ENCODE measurements at places on chromosomes 6 and 20.

GRCh38 chr6:75109765-75110164 is 96.1 kb downstream of the COL12A1 start:
- DNase-seq, result no peak

DNA sequence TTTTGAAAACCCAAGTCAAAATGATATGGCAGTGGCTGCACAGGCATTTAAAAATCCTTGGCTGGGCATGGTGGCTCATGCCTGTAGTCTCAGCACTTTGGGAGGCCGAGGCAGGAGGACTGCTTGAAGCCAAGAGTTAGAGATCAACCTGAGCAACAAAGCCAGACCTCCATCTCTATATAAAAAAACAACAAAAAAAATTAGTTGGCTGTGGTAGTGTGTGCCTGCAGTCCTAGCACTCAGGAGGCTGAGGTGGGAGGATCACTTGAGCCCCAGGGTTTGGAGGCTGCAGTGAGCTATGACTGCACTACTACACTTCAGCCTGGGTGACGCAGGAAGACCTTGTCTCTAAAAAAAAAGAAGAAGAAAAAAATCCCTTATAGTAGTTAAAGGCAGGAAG is 142.9 kb downstream of the MYB start:
- DNase-seq, result no peak

- peak; percentile 66 for DNase-seq
Observed at GRCh38 chr6:27547157-27548075, 74.5 kb upstream of the ZNF184 start.

- DNase-seq, result peak; percentile 83
Observed at GRCh38 chr20:58555078-58555765, 40.0 kb upstream of the APCDD1L start.

DNA sequence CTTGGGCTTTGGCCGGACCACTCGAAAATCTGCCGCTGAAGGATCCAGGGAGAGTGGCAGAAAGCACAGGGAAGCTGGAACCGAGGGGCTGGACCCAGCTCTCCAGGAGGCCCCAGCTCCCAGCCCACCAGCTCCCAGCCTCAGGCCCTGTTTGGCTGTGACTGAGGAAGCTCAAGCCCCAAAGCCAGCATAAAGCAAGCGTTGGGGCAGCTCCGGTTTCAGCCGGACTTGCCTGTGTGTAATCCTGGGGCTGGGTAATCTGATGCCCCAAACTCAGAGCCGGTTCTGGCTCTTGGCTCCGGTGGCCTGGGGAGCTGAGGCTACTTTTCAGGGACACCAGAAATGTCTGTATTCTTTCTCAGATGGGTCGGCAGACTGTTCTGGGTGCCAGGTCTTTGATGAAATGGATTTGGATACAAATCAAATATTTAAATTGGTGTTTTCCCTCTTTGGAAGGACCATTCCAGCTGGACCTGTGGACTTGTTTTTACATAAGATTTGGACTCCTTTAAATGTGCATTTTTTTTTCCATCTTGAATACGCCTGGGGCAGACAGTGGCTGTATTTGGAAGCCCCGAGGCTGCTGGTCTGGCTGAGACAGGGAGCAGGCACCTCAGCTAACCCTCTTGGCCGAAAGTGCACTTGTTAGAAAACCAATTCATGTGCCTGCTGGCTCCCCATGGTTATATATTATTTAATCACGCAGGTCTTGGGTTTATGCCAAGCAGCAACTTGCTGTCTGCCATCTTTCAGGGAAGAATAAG is 29.7 kb downstream of the RPP40 start:
- DNase-seq, result no peak

DNA sequence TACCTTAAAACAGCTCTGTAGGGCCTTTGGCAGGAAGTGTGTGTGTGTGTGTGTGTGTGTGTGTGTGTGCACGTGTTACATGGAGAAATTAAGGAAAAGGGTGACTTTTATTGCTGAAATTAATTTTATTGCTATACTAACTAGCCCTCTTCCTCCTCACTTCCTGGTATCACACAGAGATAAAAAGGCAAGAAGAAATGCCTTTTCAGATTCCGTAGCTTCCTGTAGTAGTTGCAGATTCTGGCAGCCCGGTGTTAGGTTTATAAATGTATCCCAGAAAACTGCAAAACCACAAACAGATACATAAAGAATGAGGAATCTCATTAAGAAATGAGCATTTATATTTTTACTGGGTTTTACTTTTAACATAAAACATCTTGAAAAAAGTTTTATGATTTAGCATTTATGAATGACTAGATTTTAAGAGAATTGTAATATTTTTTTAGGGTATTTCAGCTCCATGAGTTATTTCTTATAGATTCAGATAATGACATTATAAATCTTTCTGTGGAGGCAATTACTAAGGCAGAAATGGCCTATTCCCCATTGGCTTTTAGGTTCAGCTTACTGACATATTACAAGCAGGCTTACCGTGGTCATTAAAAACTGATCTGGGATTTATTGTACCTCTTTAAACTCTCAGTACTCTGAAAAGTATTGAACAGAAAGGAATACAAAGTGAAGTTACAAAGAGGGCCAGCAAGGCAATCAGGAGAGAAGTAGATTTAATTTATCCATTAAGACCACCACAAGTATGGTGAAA is 249.1 kb upstream of the TSHZ2 start:
- DNase-seq, result no peak

DNA sequence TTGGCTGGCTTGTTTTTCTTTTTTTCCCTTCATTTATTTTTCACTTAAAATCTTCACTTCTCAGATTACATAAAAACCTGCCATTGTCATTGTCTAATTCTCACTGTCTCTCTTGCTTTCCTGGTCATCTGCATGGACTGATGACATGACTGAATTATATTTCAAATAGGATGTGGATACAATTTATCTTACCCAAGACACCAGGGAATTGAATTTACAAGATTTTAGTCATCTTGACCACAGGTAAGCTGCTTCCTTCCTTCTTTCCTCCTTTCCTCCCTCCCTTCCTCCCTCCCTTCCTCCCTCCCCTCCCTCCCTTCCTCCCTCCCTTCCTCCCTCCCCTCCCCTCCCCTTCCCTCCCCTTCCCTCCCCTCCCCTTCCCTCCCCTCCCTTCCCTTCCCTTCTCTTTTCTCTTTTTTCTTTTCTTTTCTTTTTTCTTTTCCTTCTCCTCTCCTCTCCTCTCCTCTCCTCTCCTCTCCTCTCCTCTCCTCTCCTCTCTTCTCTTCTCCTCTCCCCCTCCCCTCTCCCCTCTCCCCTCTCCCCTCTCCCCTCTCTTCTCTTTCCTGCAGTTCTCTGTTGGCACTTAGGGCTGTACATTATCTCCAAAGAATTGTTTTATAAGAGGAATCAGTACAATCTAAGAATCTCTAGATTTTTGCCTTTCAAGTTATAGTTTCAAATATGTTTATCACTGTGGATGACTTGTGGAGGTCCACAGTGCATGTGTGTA is 171.5 kb downstream of the CARMIL1 start:
- DNase-seq, result no peak

DNA sequence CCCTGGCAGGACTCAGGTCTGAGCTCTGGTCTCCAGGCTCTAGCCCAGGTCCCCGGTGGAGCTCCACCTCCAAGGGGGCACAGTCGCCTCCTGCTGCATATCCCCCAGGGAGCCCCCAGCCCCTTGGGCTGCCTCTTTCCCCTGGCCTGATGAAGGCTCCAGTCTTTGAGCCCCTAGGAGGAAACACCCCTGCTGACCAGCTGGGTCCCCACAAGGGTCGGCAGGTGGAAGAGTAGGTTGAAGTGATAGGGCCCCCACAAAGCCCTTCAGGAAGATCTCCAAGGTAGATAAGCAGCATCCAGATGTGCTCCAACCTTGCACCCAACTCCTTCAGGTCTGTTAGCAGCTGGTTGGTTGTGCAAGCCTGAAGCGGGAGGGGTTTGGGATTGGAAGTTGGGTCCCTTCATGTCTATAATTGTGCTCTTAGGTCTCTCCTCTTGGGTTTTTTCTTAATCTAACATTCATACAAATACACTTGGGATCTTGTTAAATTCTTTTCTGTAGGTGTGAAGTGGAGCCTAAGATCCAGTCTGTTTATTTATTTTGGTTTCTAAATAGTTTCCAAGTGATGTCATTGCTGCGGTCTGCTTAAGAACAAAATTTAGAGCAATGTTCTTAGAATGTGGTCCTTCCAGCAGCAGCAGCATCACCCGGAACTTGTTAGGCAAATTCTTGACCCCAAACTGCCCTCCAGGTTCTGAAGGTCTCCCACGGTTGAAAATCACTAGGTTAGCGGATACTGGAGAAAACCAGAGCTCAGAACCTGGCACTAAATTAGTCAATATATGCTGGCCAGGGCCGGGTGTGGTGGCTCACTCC is 5.1 kb downstream of the UBE2C start:
- peak; percentile 87 for DNase-seq

- DNase-seq, result no peak
Observed at GRCh38 chr6:108568551-108569305, 8.0 kb downstream of the FOXO3 start.

GRCh38 chr20:3239026-3239866 is at the start of gene SLC4A11:
SLC4A11 (minus strand) TSS chr20:3239190; CDS start chr20:3239137, 53 bp downstream.
- no peak for DNase-seq

DNA sequence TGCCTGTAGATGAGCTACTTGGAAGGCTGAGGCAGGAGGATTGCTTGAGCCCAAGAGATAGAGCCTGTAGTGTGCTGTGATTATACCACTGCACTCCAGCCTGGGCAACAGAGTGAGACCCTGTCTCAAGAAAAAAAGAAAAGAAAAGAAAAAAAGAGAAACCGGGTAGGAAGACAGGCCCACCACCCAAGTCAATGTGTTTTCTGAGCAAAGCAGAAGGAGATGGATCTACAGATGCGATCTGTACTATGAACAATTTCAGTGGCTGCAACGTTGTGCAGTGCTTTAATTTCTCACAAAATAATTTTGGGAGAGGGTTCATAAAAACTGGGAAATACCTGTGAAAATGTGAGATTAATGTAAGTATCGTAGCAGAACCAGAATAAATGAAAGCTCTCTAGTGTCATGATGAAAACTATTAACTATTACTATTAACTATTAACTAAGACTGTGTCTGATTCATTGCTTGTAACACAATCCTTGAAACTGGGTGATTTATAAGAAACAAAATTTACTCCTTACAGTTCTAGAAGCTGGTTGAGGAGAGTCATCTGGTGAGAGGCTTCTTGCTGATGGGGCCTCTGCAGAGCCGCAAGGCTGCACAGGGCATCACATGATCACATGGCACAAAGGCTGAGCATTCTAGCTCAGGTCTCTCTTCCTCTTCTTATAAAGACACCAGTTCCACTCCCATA is 233.1 kb upstream of the ZNF217 start:
- no peak for DNase-seq

GRCh38 chr20:11891776-11892545 is 25.7 kb upstream of the BTBD3 start:
- DNase-seq, result peak; percentile 74

DNA sequence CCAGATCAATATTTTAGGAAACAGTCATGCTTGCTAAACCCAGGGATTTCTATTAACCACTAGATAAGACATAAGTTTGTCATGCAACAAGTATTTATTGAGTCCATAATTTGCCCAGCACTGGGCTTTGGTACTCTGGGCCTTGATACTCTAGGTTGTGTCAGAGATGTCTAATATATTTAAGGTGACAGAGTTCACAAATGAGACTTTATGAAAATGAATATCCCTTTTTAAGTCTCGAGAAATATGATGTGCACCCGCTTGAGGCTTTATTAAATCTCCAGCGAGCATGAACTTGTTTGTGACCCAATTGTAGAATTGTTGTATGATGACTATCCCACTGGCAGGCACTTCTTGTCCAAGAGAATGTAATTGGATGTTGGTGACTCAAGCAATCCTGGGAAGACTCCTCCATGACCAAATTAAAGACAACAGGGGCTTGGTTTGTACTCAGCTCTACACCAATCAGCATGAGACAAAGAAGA is 109.2 kb downstream of the ESR1 start:
- DNase-seq, result peak; percentile 7

GRCh38 chr20:46853926-46854325 is 40.7 kb upstream of the EYA2 start:
- DNase-seq, result no peak

DNA sequence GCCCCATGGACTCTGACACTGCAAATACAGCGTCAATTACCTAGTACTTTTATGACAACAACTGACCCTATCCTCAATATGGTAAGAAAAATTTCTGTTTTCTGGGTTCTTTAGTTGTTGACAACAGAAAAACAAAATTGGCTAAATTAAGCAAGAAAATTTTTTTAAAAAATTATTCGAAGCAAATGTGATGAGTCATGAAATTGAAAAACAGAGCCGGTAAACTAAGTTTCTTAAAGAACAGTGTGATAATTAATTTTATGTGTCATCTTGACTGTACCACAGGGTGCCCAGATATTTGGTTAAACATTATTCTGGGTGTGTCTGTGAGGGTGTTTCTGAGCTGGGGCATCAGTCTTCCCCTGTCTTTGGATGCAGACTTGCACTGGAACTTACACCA is 107.6 kb upstream of the OPRM1 start:
- no peak for DNase-seq

DNA sequence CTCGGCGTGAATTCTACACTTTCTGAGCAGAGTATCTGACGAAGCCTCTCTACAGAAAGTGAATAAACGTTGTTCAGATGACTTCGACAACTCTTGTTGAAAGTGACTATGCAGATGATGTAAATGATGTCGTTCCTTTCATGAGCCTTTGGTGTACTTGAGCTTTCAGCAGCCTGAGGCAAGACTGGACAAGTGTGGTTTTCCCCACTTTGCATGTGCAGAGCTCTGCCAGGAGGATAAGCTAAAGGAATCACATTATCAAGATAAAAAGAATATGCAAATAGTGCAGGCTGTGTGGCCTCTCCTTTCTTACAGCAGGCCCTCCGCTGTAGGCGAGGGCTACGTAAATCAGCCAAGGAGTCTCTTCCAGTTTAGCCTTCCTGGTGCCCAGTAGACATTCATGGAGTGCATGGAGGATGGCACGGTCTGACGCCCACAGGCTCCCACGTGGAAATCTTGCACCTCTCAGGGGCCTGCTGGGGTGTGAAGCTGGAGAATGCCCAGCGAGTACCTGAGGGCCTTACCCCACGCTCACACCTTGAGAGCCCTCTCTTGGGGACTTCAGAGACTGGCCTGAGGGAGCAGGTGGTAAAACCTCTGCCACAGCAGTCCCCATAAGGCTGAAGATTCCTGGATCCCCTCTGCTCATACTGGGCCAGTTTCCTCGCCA is 54.9 kb downstream of the RPP40 start:
- no peak for DNase-seq

- no peak for DNase-seq
Observed at GRCh38 chr6:40247516-40248115, 313.4 kb upstream of the MOCS1 start.

- peak; percentile 41 for DNase-seq
Observed at GRCh38 chr6:88982720-88983119, 19.3 kb upstream of the RNGTT start.

DNA sequence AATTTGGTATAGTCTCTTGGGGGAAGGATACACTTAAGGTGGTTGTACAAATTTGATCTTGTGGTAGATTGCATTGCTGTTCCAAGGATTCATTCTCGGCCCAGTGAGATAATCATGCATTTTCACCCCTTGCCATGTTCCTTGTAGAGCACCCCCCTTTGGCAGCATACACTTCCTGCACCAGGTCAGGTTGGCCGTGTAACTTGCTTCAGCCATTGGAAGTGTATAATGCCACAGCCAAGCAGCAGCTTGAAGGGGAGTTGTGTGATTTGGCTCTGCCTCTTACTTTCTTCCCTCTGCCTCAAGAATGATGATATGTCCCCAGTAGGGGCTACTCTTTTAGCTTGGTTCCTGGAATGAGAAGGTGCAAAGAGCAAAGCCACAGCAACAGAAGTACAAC is 21.9 kb downstream of the CCN2 start:
- no peak for DNase-seq
